ENCODE measurements at places on chromosomes 12 and 14.

DNA sequence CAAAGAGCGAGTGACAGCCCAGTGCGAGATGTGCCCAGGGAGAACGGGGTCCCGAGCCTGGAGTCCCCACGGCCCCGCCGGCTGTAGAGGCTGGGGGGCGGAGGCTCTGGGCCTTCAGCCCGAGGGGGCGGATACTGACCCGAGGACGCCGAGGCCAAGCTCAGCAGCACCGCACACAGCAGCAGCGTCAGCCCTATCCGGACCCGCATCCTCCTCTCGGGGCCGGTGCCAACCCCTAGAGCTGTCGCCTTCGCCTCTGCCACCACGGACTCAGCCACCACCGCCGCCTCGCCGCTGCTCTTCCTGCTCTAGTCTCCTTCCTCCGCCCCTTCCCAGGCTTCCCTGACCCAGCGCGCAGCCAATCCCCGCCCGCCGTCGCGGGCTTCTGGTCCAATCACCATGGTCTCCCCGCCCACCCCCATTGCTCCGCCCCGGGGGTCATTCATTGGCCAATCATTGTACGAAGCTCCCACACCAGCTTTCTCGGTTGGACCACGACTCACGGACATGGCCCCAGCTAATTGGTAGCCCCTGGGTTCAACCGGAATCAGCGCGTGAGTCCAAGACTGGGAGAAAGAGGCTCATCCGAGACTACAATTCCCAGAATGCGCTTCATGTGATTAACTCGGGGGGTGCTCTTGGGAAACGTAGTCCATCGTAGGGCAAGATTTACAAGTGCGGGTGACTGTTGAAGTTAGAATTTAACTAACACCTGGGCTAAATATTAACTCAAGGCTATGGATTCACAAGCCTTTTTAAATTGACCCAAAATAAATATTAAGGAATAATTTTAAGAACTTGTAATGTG lies at the start of gene SEL1L:
SEL1L (minus strand) TSS at position 318 of the 808 bp plus-strand sequence; CDS start at position 209, 109 bp downstream.
- peak; percentile 98 for DNase-seq

GRCh38 chr14:101360054-101360911 lies 201.0 kb upstream of the DIO3 start:
- peak; percentile 87 for DNase-seq

- DNase-seq, result no peak
Measured at GRCh38 chr12:15700595-15700994, 88.6 kb downstream of the EPS8 start.

DNA sequence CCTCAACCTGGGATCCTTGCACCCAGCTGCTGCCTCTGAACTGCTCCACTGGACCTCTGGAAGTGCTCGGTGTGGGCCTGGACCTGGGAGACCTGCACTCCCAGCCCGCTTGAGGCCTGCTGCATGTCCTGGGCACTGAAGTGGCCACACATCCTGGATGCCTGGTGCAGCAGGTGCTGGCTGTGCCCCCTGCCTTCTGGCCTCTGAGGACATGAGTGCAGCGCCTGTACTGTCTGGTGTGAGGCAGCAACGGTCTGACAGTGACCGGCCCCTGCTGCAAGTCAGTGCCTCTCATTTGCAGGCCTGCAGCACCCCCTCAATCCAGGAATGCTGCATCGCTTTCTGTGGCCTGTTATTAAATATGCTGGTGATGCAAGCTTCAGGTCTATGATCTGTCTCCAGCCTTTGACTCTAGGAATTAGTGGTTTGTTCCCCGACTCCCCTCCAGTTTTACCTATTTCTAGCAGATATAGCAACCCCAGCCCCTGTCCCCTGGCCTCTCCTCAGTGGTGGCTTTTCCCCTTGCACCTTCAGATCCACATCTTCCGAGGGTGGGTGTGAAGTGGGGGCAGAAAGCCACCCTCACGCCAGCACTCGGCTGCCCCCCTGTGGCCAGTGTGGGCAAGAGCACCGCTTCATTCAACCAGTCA lies 3.6 kb downstream of the SMIM41 start:
- DNase-seq, result peak; percentile 57

DNA sequence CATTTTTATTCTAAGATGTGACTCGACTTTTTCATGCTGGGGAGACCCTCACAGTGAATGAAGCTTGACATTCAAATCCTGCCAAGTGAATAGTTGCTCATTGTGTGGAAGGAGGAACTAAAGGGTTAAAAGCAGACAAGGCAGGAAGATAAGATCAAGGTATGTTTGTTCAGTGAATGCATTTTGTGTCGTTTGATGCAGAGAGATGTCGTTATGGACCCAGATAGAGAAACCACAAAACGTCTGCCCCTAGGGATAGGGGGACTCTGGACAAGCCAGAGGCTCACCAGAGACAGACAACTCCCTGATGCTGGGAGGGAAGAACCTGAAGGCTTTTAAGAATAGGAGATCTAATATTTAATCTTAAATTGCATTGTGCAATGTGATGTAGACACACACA lies 72.5 kb upstream of the MYL2 start:
- DNase-seq, result no peak

DNA sequence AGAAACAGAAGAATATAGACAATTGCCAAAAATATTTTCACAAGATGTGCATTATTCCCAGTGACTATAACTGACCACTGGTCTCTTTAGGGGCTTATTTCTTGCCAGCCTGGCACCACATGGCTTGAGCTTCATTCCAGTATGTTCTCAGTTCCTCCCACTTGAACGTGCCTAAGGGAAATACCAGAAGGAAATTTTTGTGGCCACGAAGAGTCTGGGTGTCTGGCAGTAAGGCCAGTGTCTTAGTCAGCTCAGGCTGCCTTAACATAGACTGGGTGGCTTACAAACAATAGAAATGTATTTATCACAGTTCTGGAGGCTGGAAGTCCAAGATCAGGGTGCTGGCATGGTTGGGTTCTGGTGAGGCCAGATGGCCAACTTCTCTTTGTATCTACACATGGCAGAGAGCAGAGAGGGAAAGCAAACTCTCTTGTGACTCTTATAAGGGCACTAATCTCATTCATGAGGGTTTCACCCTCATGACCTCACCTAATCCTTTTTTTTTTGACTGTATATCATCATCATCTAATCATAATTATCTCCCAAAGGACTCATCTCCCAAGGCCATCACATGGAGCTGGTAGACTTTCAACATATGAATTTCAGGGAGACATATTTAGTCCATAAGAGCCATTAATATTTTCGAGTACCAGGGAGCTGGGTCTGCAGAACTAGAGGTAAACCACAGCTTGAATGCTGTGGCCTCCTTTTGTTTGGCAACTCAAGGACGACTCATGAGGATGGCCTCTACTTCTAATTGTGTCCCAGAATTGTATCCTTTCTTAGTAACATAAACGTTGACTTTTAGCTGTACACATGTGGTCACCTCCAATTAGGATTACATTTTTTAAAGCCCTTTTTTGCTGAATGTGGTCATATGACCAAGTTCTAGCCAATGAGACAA lies 5.1 kb upstream of the SMOC1 start:
- no peak for DNase-seq

DNA sequence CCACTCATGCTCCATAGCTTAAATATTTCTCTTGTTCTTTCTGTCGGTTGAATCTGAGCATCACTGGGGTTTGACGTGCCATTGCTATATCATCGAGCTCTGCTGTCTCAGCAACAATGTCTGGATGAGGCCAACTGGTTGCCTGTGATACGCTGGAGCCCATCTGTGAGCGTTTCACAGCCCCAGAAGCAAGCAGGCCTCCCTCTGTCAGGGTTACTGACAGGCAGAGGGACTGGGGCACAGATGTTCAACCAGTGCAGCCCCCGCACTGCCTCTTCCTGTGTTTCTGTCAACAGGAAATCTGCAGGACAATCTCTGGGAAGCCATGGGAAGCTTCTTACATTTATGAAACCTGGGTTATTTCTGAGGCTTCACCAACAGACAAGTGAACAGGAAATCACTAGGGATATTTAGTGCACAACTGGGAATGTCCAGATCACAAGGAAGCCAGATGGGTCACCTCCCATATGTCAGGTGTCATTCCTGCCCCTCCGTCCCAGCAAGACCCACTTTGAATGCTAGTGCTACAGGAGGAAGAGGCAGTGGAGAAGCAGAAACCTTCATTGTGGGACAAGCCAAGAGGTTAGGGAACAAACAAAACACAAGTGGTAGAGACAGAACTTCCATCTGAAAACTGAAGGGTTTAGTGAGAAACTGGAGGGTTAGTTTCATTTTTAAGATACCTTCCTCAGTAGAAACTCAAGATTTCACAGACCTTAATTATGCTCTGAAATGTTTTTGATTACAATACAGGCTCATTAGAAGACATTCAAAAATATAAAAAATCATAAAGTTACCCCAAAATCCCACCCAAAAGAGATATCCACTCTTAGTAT lies 24.1 kb downstream of the DMAC2L start:
- peak; percentile 13 for DNase-seq

- DNase-seq, result peak; percentile 90
Measured at GRCh38 chr12:120225852-120226640, 25.1 kb upstream of the RPLP0 start.
